ENCODE measurements at places on chromosomes 16 and 17.
A peak's percentile ranks its signal among the peaks of the same experiment; 100 is the strongest.

DNA sequence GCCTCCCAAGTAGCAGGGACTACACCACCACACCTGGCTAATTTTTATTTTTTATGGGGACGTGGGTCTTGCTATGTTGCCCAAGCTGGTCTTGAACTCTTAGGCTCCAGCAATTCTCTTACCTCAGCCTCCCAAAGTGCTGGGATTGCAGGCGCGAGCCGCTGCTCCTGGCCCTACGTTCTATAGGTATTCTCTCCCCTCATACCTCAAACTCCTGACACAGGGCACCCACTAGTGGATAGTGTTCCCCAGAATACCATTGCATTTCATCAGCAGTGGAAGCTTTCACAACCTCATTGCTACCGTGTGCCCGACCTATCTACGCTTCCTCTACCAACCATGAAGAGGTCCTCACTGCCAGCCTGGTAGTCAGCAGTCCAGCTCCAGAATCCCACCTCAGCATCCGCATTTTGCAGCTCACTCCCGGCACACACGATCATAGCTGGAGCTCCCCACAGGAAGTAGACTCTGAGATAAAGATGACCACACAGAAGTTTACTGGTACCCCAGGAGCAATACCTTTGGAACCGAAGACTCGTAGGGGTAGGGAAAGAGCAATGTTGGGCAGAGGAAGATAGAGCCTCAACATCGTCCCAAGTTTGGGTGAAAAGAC is 9.3 kb downstream of the CTRB2 start:
- no peak for DNase-seq

DNA sequence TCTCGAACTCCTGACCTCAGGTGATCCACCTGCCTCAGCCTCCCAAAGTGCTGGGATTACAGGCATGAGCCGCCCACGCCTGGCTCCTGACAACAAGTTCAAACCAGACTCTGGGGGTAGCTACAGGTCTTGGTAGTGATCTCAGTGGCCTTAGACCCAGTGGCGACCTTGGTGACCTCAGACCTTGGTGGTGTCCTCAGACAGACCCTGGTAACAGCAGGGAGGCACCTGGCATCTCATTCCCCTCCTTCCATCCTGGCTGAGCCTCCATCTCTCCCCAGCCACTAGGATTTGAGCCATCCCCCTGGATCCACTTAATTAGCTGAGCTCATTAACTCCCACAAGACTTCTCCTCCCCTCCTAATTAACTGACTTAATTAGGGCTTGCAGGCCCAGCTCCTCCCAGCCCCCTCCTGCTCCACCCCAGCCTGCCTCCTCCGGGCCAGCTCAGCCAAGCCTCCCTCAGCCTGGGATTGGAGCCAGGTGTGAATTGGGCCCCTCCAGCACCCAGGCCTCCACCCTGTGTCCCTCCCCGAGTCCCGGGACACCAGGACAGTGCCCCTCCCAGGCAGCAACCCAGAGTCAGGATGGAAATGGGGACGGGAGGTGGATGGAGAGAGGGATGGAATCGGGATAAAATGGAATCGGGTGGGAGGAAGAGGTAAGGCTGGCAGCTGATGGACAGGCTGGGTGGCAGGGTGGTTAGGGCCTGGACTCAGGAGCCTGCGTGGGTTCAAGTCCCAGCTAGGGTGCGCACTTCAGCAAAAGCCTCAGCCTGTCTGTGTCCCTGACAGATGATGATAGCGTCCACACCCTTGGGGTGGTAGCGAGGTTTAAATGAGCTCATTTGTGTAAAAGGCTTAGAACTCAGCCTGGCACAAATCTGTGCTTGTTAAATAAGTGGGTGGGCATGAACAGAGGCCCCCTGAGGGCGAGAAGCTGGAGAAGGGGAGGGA is 11.2 kb upstream of the SBK1 start:
- peak; percentile 20 for DNase-seq

DNA sequence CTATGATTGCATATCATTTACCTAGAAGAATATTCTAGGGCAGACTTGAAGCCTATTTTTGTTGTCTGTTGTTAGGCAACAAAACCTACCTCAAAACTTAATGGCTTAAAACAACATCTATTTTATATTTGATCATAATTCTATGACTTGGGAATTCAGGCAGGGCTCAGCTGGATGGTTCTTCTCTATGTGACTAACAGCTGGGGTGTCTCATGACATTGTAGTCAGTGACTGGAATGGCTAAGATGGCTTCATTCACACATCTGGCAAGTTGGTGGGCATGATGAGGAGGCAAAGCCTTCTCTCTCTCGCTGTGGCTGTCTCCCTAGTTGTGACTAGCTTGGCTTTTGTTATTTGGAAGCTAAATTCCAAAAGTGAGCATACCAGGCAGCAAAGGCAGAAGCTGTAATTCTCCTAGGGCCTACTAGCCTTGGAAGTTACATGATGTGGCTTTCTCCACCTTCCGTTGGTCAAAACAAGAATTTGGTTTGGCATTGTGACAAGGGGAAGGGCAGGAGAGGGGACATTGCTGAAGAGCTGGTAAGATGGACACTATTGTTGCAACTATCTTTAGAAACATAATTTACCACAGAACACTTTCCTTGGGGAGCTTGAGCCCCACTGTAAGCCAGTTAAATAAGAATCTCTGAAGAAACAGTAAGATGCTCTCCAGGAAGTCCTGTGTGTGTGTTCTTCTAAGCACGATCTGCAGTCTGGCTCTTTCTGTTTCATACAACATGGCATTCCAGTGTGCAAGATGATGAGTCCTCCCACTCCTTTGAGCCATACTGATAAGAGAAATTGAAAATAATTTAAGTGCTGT is 39.4 kb downstream of the ZNRF1 start:
- DNase-seq, result no peak

- DNase-seq, result peak; percentile 78
These were observed 410 bp upstream of the HOXB5 start for GRCh38 chr17:48593840-48594537.

GRCh38 chr16:48850097-48850770 is 240.3 kb upstream of the N4BP1 start:
- DNase-seq, result no peak

- DNase-seq, result no peak
These were observed 29.4 kb downstream of the TANC2 start for GRCh38 chr17:62995377-62995885.

- DNase-seq, result no peak
These were observed 153.4 kb upstream of the DYNLRB2 start for GRCh38 chr16:80387318-80387921.

- DNase-seq, result no peak
These were observed 27.1 kb downstream of the ARHGAP23 start for GRCh38 chr17:38455288-38455915.

GRCh38 chr17:16212793-16213192 is 2.5 kb downstream of the NCOR1 start:
- DNase-seq, result no peak

- DNase-seq, result no peak
These were observed 1.8 kb upstream of the RHBDF1 start for GRCh38 chr16:74051-74746.

DNA sequence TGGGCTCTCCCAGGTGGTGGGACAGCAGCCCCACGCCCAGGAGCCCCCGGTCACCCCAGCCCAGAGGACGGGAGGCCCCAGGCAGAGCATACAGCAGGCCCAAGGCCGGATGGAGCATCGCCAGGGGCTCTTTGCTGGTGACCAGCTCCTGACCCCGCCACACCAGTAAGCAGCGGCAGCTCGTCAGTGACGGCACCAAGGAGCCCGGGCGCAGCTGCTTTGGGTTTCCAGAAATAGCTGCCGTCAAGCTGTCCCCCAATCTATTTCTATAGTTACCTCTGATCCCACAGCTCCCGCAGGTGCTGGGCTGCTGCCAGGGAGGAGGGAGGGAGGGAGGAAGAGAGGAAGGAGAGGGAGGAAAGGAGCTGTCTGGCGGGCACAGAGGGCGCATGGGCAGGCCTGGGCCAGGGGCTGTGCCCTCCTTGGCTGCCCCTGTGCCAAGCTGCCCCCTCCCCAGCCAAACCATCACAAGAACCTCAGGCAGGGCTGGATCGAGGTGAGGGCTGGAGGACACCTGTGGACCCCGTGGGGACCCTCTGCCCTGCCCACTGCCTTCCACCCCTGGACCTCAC is 10.8 kb upstream of the RASD1 start:
- DNase-seq, result no peak

DNA sequence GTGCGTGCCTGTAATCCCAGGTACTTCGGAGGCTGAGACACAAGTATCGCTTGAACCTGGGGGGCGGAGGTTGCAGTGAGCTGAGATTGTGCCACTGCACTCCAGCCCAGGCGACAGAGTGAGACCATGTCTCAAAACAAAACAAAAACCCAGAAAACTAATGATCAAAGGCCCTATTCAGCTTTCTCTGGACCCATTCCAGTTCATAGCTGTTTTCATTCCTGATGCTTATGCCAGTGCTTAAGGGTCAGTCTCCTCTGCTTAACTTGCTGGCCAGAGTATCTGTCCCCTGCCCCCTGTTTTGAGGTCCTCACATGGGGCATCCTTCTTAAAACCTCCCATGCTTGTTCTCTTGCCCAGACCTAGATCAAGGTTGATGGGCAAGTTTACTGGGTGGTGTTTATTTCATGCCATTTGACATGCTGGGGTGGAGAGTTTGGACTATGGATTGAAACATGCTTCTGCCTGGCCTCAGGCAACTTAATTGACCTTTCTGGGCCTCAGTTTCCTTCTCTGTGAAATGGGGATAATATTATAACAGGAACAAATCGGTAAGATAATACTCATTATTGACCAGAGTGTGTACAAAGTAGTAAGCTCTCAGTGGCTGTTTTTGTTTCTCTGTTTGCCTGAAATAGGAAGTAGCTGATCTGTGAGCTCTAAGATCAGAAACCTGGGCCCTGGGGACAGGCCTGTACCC is 369.8 kb downstream of the CPPED1 start:
- DNase-seq, result no peak
